ENCODE measurements at places on chromosomes 12 and 14.

DNA sequence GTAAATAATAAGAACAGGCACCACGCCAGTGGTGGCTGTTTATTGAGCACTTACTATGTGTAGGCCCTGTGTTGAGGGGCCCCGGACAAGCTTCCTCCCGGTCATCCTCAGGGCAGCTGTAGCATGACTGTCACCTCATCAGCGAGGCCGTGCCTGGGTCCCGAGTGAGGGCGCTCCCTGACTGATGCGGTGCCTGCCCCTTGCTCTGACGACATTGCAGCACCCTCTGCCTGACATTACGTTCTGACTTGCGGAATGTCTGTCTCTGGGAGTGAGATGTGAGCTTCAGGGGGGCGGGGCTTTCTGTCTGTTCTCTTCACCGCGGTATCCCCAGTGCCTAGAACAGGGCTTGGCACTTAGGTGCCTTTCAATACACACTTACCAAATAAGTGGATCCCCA lies 167.6 kb downstream of the RBM19 start:
- no peak for DNase-seq

- DNase-seq, result no peak
Measured at GRCh38 chr12:70196811-70197281, 46.4 kb upstream of the CNOT2 start.

- DNase-seq, result no peak
Measured at GRCh38 chr14:63632932-63633514, 8.6 kb downstream of the WDR89 start.

DNA sequence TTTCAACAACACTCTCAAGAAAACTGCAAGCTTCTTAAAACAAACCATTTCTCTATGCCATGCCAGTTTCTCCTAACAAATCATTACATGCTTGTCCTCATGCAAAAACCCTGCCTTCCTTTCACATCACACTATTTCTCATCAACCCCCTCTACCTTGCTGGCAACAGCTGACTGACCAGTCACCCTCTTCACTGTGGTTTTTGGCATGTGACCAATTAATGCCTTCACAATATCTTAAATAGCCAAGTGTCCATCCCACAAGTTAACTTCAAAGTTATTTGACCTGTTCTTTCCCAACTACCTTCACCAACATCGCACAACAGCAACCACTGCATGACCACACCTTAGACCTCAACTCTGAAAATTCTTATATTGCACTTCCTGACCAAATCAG lies 159.6 kb downstream of the CEP128 start:
- no peak for DNase-seq

DNA sequence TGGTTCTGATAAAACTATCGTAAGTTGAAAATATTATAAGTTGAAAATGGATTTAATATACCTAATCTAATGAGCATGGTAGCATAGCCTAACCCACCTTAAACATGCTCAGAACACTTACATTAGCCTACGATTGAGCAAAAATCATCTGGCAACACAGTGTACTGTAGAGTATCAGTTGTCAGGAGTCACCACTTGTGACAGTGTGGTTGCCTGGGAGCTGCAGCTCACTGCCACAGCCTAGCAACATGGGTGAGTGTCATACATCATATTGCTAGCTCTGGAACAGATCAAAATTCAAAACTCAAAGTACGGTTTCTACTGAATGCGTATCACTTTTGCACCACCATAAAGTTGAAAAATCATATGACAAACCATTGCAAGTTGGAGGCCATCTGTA lies 203.5 kb downstream of the ATXN7L3B start:
- DNase-seq, result no peak

DNA sequence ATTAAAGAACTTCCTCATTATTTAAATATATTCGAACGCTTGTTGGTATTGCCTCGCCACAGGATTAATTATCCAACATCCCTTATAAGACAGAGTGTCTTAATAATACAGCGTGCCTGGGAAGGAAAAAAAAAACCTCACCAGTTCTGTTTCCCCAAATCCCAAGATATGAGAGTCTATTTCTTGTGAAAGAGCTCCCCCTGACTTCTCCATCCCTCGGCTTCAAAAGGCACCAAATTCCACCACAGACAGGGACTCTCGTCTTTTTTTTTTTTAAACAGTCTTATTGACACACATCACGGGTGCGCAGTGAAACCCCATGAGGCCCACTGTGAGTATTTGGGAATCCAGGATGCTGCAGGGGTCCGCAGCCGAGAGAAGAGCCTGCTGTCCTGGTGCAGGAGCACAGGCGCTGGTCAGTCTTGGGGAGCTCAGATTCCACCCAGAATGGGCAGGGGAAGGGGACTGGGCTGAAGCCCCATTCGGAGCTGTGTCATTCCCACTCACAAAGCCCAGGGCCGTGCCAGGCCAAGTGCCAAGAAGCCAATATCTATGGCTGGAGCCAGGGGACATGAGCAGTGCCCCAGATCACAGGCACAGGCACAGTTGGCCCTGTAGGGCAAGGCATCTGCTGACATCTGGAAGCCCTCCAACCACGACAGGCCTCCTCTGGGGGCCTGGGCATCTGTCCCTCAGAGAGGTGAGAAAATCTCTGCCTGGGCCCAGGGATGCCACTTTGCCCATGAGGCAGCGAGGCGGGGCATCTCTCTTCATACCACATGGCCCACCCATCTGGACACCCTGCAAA lies 71.9 kb downstream of the BCL11B start:
- DNase-seq, result no peak

DNA sequence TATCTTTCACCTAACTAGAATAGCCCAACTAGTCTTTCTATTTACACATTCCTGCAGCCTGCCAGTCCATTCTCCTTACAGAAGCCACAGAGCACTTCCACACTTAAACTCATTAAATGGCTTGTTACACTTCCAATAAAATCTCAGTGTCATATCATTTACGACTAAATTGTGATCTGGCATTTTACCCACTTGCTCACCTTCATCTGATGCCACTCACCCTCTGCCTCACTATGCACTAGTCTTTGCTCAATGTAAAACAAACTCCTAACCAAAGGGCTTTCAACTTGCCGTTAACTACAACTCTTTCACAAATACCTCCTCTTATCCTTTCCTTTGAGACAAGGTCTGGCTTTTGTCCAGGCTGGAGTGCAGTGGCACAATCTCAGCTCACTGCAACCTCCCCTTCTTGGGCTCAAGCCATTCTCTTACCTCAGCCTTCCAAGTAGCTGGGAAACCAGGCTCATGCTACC lies 24.1 kb downstream of the YAF2 start:
- no peak for DNase-seq

DNA sequence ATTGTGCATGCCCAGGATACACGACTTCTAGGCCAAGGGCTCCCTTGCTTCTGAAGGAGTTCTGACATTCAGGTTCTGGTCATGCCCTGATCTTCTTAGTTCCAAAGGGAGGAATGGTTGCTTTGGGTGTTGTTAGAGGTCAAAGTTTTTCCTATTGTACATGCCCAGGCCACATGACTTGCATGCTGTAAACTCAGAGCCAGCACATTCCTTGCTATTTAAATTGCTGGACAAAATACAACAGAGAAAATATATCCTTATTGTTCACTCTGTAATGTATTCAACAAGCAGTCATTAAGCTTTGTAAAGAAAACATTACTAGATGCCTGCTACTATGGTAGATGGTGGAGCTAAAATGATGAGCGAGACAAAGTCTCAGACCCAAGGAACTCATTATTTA lies 71.2 kb upstream of the COCH start:
- no peak for DNase-seq

GRCh38 chr12:20601668-20602280 lies 93.4 kb upstream of the SLCO1C1 start:
- no peak for DNase-seq

DNA sequence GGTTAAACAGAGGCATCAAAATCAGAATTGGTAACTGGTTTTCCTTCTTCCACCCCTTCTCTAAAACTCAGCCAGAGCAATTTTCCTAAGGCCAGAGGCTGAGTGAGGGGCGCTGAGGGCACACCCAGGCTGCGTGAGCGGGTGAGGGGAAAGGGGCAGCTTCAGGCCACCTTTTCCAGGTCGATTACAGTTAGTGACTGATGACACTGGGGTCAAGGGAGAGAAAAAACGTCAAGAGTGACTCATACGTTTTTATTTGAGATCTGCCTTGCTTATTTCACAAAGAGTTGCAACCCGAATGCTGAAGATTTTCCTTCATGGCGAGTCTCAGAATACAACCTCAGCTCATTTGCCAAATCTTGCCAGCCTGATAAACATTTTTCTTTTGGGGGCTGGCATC lies 46.7 kb upstream of the EVL start:
- no peak for DNase-seq

DNA sequence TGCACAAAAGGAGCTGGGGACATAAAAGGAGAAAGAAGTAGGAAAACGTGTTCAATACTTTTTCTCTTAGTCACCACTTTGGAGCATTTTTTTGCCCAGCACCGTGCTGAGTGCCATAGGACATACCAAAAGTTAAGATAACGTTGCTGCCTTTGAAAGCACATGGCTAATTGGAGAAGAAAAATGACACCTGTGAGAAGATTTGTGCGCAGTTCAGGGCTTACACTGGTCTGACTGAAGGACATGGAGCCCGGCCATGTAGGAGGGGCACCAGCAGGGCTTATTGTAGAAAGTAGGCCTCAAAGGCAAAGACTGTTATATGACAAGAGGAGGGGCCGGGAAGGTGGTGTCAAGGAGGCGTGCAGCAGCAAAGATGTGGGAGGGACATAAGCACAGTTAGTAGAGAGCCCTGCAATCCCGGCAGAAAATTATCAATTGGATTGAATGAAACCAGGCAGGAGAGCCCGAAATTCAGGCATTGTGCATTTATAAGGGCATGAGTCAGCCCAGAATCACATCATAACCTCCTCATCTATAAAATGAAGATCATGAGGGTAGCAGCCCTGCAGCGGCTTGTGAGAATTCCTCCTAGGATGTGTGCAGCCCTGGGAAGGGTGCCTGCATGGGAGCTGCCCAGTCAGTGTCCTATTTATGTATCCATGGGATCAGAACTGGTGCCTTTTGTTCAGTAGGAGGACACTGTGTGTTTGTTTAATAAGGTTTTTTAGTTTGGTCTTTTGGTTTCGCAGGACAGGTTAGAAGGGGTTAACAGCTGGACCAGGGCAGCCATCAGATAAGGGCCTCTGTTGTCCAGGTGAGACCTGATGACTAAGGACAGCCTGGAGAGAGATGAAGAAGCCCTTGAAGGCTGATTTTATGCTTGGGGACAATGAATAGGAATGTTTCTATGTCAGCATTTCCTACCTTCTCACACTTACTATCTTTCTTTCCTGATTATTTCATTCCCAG lies 122.4 kb downstream of the GPR135 start:
- no peak for DNase-seq

GRCh38 chr12:101854747-101855146 lies 22.6 kb upstream of the DRAM1 start:
- no peak for DNase-seq

DNA sequence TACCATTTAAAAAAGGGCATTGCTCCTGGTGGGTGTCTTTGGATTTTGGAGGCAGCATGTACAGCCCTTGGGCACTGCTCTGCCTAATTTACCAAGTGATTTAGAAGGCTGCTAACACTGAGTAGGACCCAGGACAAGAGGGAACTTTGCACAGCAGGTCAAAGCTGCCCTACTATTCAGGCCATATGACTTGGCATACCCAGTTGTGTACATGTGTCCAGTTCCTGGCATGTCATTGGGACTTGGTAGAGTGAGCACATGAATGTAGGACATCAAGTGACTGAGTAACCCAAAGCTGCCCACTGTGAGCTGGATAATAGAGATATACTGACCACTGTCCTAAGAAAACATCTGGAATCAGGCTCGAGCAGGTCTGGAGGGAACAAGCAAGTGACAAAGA lies 15.7 kb downstream of the CDKL1 start:
- no peak for DNase-seq

GRCh38 chr12:7782055-7782454 lies 7.1 kb upstream of the NANOG start:
- no peak for DNase-seq

- no peak for DNase-seq
Measured at GRCh38 chr14:52442166-52442565, 110.1 kb downstream of the TXNDC16 start.

GRCh38 chr14:67673451-67673850 lies 981 bp downstream of the VTI1B start:
- no peak for DNase-seq

- no peak for DNase-seq
Measured at GRCh38 chr12:64800640-64801039, 23.8 kb upstream of the TBC1D30 start.

- DNase-seq, result no peak
Measured at GRCh38 chr14:104597576-104597975, 7.0 kb downstream of the TMEM179 start.

GRCh38 chr12:642633-643474 lies 20.4 kb downstream of the NINJ2 start:
- peak; percentile 82 for DNase-seq

GRCh38 chr12:99436584-99436983 lies 211.0 kb upstream of the GARIN6 start:
- no peak for DNase-seq

- no peak for DNase-seq
Measured at GRCh38 chr14:99181804-99182520, 90.0 kb downstream of the BCL11B start.

- no peak for DNase-seq
Measured at GRCh38 chr14:100117633-100118395, 41.6 kb downstream of the DEGS2 start.

DNA sequence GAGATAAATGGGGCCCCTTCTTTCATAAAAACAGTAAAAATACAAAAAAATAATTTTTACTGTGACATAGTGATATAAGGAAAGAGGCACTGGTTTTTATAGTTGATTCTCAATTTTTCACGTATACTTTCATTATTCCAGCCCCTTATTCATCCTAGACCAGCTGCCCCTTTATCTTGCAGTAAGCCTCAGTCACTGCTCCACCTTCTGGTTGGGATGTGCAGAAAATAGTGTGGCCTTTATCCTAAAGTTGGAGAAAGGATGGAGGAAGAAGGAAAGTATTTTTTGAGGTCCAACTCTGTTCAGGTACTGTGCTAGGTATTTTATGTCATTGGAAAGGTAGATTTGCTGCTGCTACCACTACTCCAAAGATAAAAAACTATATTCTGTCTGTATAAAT lies 172.7 kb downstream of the ANO6 start:
- no peak for DNase-seq

GRCh38 chr12:64621257-64621942 lies 11.1 kb downstream of the RASSF3 start:
- DNase-seq, result no peak

DNA sequence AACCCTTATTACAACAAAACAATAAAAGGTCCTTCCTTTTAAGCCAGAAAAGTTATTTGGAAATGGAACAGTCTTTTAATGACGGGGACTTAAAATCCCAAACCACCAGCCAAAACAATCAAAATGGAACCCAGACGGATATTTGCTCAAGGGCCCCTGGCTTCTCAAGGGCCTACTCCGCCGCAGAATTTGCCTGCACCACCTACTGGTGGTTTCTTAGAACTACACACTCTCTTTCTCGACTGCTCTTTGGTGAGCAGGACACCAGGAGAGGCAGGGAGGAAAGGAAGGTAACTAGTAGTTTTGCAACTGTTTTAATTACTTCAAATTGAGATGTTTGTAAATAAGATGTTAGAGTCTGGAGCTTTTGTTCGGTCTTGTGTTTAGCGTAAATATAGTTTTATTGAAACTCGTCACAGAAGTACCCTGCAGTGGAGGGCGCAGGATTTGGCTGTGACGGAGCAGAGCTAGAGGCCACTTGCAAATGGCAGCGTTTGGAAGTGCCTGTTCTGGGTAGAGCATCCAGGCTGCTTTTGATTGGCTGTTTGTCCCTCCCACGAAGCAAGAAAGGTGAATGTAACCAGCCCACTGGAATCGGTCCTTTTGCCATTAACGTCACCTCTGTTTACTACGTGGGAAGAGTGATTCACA lies 238.5 kb downstream of the CACNA1C start:
- peak; percentile 17 for DNase-seq

- DNase-seq, result no peak
Measured at GRCh38 chr14:103690332-103690731, 24.9 kb downstream of the XRCC3 start.

All from right hindlimb (tissue), 1 donor.